ENCODE measurements at places on chromosomes 5 and 9.

GRCh38 chr5:59598547-59598874 lies 295.0 kb downstream of the PDE4D start:
- DNase-seq: no peak

DNA sequence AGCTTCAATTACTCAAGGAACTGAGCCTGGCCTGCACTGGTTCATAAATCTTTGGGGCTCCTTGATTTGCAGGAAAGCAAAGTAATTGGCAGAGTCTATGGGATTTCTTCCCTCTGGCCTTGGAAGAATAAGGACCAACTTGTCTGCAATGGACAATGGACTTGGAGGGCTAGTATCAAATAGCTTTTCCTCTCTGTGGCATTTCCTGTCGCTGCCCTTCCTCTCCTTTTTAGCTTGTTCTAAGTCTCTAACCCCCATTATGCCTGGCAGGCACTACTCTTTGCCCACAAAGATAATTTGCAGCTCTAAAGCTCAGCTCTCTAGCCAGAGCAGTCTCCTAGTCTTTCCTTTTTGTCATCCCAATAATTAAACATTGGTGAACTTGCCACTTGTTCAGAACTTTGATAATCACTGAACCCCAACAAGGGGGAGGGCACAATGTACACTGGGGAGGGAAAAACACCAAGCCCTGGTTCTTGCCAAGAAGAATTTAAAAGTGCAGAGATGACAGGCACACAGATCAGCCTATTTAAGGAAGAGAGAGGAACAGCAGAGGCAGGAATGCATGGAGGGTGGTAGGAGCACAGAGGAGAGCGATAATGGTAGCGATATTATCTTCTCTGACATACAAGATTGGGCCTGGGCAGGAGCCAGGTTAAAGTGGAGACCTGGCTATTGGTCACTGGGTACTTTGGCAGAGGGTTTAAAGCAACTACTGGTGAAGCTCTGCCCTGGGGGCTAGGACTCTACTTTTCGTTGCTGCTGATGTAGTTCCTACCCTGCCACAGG lies 38.5 kb downstream of the FAM219A start:
- DNase-seq: no peak

DNA sequence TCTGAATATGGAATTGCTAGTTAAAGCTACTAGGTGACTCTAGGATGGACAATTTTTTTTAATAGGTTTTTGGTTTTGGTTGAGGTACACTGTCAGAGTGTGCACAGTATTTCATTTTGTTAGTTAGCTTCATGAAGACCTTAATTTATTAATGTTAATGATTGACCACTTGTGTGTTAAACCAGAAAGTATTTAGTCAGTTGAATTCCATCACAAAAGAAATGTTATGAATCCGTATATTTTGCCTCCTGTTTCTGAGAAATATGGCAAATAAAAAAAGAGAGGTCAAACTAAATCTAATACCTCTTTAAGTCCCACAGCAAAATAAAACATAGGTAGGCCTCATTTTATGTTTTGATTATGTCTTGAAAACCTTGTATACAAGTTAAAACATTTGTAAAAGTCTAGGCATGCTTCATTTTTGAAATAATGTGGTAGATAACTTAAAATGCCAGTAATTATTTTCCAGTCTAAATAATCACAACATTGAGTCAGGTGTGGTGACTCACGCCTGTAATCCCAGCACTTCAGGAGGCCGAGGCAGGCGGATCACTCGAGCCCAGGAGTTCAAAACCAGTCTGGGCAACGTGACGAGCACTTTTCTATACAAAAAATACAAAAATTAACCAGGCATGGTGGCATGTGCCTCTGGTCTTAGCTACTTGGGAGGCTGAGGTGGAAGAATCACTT lies 50.8 kb downstream of the ITGA1 start:
- DNase-seq: no peak

- DNase-seq: no peak
Measured at GRCh38 chr9:93110311-93110855, 14.4 kb downstream of the CARD19 start.

- DNase-seq: no peak
Measured at GRCh38 chr9:136339173-136339957, 12.0 kb downstream of the GPSM1 start.

- no peak for DNase-seq
Measured at GRCh38 chr9:95365766-95366165, 48.3 kb upstream of the FANCC start.

GRCh38 chr5:153350175-153350883 lies 140.1 kb upstream of the GRIA1 start:
- no peak for DNase-seq

GRCh38 chr9:83456226-83456625 lies 82.0 kb downstream of the FRMD3 start:
- DNase-seq: no peak

DNA sequence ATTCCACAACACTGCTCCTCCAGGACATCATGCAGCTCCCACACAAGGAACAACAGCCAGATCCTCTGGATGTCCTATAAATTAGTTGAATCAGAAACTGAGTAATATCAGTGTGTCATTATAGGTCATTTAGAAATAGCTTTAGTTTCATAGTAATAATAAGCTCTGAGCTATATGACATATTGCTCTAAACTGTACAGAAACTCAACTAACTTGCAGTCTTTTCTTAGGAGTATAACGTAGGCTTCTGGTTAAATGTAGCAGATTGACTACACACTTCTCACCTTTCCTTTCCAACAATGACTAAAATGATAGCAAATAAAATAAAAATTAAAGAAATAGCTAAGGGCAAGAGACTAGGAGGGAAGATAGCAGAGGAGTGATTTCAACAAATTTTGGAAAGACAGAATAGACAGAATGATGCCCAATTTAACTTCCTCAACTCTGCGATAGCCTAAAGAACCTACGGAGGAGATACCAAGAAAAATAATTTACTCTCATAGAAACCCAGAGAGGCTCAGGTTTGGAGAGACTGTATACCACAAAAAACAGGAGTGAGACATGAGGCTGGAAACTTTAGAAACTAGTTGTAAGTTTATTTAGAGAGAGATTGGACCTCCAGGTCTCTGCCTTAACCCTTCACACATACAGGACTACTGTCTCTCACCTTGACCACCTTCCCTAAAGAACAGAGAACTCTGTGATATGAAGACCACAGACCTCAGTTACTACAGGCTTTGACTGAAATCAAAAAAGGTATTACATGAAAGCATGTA lies 193.7 kb downstream of the TSSK1B start:
- DNase-seq: no peak

- DNase-seq: no peak
Measured at GRCh38 chr5:54548565-54548964, 31.0 kb downstream of the SNX18 start.

GRCh38 chr5:139068494-139069151 lies 129.5 kb downstream of the SIL1 start:
- no peak for DNase-seq

GRCh38 chr5:93899026-93899600 lies 157.7 kb upstream of the POU5F2 start:
- DNase-seq: no peak

DNA sequence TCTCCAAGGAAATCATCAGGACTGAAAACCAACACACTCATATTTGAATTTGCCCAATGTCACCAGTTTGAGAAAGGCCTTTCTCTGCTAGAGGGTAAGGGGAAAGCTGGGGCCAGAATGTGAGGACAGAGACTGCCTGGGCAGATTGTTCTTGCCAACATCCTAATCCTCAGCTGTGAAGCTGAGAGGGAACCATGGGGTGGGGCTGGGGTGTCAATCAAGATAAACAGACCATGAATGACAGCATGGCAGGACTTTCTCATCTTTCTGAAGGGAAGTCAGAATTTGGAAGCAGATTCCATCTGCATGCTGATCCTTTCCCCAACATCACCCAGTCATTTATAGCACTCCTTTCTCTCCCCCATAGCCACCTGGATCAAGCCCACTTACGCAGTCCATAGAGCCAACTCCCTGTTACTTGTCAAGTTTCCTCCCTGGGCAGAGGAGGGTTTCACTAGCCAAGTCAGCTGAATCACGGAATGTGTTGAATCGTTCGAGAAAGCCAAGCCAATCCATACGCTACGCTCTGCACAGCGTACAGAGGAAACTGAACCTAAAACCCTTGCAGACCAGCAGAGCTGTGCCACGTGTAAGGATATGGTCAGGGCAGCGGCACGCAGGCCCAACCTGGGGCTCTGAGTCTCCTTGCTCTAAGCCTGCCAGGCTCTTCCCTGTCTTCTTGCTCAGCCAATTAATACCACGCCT lies 14.9 kb downstream of the GLDC start:
- no peak for DNase-seq

DNA sequence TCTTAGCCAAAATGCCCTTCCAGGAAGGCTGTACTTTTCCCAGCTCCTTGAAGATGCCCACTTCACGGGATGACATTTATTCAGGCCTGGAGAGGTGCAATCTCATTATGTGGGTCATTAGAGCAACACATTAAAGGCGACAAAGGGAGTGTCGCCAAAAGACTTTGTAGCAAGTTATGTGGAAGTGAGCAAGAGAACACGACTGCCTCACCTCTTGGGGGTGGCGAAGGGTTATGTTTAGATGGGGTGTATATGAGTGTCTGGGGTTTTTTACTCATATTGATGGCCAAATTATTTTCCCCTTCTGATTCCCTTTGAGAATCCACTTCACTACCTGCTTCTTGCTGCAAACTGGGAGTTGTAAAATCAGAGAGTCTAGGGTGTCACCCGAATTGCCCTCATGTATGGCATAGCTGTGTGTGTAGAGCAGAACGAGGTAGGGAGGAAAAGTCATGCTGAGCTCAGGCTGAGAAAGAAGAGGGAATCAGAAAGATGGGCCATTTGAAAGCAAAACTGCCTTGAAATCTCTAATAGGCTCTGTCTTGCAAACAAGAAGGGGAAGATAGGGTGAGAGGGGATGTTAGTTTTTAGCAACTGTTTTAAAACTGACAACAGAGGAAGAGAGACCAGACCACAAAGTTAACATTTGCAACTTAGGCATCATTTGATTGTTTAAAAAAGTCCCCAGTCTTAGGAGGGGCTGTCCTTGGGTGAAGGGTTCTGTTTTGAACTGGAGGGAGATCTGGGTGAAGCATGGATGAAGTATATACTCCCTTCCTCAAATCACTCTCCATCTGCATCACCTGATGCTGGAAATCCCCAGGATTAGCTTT lies 97.1 kb upstream of the IL12B start:
- DNase-seq: no peak

DNA sequence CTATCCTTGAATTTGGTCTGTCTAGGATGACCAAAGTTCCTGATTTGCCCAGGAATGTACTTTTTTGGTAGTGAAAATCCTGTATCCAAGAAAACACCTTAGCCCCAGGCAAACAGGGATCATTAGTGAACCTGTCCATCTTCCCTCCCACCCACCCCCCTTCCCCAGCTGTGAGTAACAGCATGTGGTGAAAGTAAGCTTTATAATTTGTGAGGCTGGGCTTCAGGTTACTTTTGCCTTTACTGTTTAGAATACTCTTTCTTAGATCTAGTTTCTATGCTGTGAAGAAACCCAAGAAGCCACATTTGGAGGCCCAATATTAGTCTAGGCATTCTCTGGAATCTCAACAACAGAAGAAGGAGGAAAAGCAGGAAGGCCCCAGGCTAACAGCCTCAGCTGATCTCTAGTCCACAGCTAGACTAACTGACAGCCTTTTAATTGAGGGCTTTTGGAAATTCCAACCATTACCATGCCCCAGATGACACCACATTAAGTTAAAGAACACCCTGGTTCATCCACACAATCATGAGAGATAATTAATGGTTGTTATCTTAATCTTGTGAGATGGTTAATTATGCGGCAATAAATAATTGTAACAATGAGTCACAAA lies 703.0 kb upstream of the NUDT12 start:
- no peak for DNase-seq

- DNase-seq: no peak
Measured at GRCh38 chr5:123671042-123671441, 159.1 kb downstream of the CSNK1G3 start.

GRCh38 chr9:137453643-137454081 lies 5.5 kb downstream of the NSMF start:
- peak; percentile 57 for DNase-seq

GRCh38 chr5:57650360-57651069 lies 167.9 kb upstream of the ACTBL2 start:
- DNase-seq: no peak

GRCh38 chr5:14109041-14109747 lies 33.9 kb upstream of the TRIO start:
- DNase-seq: no peak

- DNase-seq: no peak
Measured at GRCh38 chr9:113493203-113493520, 29.6 kb downstream of the RGS3 start.

- no peak for DNase-seq
Measured at GRCh38 chr9:27538647-27539046, 9.0 kb upstream of the MOB3B start.
